ENCODE measurements at places on chromosomes 16 and 17. TPM values are rescaled to one million over a fixed set of nuclear protein-coding genes. Genes with fewer than 3 reads are reported as not detected.

- no peak for DNase-seq
Observed at GRCh38 chr16:4517812-4518680, 20.5 kb downstream of the CDIP1 start.

DNA sequence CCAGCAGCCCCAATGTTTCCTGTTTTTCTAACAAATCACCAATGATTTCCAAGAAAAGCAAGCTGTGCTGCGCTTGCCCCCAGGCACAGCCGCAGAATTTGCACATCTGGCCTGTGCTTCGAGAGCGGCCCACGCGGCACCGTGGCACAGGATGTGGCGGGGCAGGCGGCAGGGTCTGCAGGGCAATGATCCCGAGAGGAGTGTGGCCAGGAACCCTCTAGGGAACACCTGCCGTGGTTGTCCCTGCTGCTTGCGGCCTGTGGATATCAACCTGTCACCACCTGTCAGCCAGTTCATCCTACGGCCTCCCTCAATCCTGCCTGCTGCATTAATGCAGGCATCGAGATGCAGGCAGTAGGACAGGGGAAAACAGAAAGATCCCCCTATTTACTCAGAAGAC lies 24.0 kb downstream of the PIK3R5 start:
- no peak for DNase-seq

DNA sequence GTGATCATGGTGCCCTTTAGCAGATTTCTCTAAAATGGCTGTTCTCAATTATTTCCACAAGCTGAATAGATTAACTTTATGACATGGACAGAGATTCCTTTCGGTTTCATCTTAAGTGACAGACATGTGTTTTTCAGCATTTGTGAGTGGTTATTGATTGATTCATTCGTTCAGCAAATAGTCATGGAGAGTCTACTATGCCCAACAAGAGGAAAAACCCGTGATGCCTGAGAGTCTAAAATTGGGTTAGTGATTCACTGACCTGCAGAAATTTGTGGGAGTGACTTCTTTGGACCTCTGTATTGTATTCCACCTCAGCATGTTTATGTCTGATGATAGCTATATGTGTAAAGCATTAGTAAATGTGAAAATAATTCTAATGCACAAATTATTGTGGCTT lies 28.0 kb upstream of the DUSP14 start:
- no peak for DNase-seq

DNA sequence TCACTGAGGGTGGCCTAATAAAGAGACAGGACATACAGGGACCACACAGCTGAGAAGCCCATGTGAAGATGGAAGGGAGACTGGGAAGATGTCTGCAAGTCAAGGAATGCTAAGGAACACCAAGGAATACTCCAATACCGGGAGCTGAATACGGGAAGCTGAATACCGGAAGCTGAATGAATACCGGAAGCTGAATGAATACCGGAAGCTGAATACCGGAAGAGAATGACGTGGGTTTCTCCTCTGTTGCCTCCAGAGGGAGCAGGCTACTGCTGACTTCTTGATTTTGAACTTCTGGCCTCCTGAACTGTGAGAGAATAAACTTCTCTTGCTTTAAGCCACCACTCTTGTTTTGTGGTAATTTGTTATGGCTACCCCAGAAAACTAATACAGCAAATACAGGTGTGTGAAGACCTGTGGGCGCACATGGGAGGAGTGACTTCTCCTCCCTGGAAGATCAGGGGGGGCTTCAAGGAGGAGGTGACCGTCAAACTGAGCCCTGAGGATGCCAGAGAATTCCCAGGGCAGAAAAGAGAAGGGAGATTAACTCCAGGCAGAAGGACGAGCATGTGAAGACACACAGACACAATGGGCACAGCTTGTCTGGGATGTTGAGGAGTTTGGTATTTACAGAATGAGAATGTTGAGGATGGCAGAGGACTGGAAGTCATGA lies 259.9 kb downstream of the IRF8 start:
- no peak for DNase-seq

- DNase-seq, result no peak
Observed at GRCh38 chr16:1125471-1125870, 27.4 kb upstream of the CACNA1H start.

DNA sequence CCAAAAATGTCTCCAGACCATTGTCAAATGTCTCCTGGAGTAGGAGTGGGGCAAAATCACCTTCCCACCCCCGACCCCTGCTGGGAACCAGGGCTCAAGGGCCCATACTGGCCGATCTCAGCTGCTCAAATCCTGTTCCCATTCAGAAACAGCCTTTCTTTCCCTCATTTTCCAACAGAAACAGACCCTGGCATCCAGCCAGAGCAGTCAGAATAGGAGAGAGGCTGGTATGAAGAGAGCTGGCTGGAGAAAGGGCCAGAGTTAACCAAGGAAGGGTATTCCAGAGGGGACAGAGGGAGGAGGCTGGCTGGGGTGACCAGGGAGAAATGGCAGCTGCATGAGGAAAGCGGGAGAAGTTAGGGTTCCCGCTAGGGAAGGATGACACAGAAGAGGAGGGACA lies 199.1 kb downstream of the XYLT1 start:
- no peak for DNase-seq

DNA sequence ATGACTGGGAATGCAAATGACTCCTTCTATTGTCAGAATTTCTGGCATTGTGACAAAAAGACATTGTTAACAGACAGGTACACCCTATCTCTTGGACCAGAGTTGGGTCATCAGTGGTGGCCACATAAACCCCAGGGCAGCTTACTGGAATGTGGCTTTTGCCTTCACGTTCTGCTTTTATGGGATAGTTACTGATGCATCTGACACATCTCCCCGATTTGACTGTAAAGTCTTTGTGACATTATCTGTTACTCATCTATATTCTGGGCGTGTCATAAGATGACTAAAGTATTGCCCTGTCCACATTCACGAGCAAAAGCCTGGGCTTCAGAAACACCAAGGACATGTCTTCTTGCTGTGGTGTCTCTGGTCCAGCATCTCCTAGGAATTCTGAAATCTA lies 18.7 kb upstream of the AQP8 start:
- no peak for DNase-seq

GRCh38 chr17:65183736-65184135 lies 46.6 kb downstream of the RGS9 start:
- no peak for DNase-seq

- DNase-seq, result no peak
Observed at GRCh38 chr17:80605326-80606066, 60.9 kb downstream of the RPTOR start.

DNA sequence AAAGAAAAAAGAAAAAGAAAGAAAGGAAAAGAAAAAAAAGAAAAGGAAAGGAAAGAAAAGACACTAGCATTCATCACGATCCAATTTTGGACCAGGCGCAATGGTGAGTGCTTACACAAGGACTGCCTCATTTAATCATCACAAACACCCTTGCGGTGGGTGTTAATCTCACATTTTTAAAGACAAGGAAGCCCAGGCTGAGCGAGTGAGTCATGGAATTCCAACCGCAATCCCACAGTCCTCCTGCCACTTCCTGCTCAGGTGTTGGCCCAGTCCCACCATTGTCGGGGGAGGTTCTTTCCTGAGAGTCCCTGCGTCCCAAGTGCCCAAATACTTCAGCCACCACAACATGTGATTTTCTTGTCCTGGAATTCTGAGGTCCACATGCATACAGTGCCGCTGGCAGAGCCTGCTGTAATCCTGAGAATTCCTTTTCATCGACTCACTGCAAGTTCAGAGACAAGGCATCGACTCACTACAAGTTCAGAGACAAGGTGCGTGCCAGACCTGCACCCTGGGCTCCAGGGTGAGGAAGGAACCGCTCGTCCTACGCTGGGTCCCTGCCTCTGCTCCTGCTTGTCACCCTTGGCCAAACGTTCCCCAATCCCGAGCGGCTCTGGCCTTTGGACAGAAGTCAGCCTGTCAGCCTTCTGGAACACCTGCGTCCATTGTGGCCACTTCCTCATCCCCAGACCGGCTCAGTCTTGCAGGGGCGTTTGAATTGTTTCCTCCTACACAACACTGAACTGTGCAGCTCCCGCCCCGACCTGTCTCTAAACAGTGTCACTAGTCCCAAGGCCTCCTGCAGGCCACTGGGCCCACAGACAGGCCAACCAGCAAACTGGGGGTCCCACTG lies 5.8 kb downstream of the ZG16B start:
- no peak for DNase-seq

MLLT6 gene
- 54.4 TPM for total RNA-seq

NPIPB6 gene
- total RNA-seq, result 10.2 TPM

PAM16 gene
- total RNA-seq, result 51.9 TPM

Data from lower leg skin (tissue), 4 donors.